ENCODE measurements at places on chromosomes 12 and 14.

DNA sequence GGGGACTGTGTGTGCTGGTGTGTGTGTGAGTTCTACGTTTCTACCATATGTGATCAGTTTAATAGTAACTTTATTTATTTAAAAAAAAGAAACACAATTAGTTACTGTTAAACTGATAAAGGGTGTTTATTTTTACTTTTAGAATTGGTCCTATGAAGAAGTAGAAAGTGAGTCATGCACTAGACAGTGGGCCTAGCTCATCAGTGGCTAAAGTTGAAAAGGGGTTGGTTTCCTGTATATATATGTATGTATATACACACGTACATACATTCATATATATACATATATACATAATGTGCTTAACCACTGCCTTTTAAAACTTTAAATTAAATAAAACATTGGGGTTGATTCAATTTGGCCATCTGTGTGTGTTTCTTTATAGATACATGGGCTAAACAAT, 68.8 kb upstream of the TMEM263 start:
- DNase-seq: no peak

DNA sequence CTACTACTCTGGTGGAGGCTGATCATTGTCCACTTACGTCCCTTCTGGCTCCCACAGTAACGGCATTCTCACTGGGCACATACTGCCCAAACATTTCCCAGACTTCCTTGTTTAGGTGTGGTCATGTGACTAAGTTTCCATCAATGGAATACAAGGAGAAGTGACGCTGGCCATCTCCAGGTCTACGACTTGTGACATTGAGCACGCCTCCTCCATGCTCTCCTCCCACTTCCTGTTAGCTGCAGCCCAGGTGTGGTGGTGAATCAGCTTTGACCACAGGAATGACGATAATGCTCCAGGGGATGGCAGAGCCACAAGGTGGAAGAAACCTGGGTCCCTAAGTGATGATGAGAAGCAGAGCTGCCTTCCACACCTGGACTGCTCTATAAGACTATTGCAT, 6.0 kb upstream of the SLC24A4 start:
- no peak for DNase-seq

DNA sequence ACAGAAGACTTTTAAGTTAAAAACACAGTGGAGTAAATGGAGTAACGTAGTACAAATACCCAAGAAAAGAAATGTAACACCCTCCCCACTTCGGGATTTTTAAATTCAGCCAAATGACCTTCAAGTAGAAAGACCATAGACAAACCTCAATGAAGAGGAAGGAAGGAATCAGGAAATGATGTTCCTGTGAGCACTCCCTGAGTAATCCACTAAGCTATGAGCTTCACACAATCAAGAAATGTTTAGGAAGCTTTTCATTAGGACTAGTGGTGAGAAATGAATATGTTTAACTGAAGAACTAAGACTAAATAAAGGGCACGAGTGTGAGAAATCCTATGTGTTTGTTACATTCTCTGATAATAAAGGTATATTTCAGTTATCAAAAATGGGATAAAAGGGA, 10.1 kb downstream of the TCL1A start:
- DNase-seq: no peak

DNA sequence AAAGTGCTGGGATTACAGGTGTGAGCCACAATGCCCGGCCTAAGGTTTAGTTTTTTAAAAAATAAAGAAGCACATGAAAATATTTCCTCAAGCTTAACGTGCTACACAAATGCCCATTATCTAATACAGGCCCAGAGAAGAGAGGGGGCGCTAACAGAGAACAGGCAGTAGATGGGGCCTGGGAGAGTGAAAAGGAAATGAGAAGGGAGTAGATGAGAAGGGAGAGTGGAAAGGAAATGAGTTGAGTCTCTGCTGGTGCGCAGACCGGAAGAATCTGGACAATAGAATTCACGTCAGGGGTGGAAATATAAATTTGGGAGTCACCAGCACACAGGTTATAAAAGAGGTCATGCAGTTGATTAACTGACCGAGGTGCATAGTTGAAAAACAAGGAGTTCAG, 10.7 kb downstream of the PXN start:
- no peak for DNase-seq

DNA sequence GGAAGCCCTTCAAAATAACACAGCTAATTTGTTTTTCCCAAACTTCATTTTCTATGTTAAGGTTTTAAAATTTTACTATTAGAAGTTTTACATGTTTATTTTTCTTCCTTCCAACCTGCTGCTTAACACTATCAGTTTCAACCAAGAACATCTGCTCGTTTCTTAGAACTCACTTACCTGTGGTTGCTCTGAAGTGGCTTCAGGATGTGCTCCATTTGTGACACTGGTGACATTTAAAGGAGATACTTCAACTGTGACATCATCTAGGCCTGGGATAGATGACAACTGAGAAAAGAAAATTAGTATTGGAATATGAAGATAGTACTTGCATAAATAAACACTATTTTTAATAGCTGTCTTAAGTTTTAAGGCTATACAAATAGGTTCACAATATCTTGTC, 17.9 kb downstream of the WASHC3 start:
- DNase-seq: no peak

DNA sequence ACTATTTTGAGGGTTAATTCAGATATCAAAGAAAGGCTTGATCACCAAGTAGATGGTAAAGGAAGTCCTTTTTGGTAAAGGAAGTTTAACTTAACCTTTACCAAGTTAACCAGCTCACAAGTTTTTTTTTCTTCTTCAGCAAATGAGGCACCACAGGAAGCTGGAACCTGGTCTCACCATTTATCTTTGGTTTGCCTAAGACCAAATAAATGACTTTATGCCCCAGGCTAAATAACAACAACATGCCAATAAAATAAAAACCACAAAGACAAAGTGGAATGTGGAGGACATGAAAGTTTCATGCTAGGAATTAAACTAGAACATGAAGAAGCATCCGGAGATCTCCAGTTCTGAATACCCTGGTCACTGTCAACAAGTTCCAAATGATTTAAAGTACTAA, 116.8 kb upstream of the PRICKLE1 start:
- DNase-seq: no peak

GRCh38 chr12:91119089-91119488, 7.8 kb upstream of the LUM start:
- DNase-seq: no peak

GRCh38 chr12:24201258-24201970, 251.9 kb upstream of the SOX5 start:
- no peak for DNase-seq

Data from progenitor cell of endocrine pancreas (in vitro differentiated cells).